ENCODE measurements at places on chromosomes 1 and 21.

- no peak for DNase-seq
Observed at GRCh38 chr1:94209425-94209824, 28.0 kb downstream of the ARHGAP29 start.

DNA sequence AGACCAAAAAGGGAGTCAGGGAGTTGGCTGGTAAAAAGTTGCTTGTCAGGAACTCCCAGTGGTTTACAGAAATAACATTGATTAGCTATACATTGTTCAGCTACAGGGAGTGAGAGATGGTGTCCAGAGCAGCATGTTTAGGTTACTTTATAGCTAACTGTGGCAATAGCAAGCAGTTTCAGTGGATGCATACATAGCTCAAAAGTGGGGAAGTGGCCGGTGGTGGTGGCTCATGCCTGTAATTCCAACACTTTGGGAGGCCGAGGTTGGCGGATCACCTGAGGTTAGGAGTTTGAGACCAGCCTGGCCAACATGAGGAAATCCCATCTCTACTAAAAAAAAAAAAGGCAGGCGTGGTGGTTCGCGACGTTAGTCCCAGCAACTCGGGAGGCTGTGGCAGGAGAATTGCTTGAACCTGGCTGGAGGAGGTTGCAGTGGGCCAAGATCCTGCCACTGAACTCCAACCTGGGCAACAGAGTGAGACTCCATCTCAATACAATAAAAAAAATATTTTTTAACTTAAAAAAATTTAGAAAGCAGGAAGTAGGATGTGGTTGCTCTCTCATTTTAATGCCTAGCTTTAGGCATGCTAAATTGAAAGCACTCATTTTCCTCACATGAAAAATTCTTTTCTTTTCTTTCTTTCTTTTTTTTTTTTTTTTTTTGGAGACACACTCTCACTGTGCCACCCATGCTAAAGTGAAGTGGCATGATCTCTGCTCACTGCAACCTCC, 109.7 kb downstream of the PPIAL4G start:
- DNase-seq: no peak

DNA sequence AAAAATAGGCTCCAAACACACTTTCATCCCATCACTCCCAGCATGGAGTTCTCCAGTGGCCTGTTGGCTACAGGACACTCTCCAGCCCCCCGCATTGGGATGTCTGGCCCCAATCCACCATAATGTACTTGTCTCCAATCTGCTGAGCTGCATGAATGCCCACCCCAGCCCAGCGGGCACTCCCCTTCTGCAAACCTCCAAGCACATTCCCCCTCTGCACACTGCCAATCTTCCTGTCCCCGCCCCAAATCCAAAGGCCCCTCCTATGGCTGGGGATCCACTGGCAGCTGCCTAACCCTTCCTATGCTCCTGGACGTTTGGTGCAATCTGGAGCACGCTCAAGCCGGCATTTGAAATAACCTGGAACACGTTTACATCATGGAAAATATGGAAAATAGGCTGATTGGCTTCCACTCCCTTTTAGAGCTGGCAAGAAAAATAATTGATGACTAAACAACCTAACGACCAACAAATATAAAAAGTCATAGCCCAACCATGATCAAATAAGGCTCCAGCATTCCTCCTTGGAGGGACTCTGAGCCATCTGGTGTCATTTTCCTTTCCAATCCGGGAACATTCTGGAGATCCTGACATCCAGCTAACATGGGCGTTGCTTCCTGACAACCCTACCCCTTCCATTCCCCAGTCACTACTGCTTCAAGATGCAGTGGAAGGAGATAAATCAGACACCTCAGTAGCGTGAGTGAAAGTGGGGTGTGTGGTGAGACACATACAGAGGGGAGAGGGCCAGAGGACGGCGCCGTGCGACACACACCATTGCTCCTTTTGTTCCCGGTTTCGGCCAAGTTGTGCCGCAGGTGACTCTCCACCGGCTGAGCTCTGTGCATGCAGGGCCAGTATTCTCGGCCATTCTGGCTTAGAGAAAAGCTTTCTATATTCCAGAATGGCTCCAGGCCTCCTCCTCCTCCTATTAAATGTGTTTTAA, 41.6 kb downstream of the PDE9A start:
- no peak for DNase-seq

- no peak for DNase-seq
Observed at GRCh38 chr1:50275566-50275965, 147.7 kb downstream of the DMRTA2 start.

DNA sequence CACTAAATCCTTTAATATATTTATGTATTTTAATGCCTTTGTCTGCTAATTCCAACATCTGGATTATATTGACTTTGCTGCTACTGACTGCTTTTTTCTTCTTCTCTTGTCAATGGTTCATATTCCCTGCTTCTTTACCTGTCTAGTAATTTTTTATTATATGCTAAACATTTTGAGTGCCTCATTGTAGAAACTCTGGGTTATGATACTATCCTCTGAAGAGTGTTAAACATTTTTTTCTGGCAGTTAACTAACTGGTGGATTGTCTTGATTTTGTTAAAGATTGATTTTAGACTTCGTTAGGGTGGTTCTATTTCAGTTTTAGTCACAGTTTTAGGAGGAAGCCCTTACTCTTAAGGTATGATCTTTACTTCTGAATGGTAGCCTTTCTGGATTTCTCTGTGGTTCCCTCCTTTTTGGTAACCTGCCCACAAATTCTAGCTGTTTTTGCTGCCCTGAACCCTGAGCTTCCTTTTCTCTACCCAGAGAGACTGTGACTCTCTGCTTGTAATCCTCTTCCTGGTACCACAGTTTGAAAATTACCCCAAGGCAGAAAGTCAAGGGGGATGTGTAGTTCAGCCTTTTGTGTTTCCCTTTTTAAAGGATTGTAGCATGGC, 81.9 kb downstream of the DHRS3 start:
- DNase-seq: no peak

- DNase-seq: no peak
Observed at GRCh38 chr1:23910553-23911246, 2.5 kb downstream of the CNR2 start.

DNA sequence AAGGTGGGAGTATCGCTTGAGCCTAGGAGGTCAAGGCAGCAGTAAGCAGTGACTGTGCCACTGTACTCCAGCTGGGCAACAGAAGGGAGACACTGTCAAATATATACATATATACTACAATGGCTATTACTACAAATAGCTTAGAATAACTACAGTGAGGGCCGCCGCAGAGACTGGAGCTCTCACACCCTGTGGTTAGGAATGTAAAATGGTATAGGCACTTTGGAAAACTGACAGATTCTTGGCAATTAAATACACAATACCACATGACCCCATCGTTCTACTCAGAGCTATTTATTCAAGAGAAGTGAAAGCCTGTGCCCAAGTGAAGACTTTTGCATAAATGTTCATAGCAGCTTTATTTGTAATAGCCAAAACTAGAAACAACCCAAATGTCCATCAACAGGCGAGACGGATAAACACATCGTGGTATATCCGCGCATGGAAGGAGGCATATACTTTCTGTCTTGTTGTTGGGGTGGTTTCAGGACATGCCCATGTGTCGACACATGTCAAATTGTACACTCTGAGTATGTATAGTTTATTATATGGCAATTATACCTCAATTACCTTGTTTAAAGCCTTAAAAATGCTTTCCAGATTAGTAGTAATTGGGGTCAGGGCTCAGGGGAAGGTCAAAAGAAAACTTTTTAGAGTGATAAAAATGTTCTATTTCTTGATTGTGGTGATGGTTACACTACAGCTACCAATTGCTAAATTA, 123.4 kb downstream of the RIPK4 start:
- no peak for DNase-seq

DNA sequence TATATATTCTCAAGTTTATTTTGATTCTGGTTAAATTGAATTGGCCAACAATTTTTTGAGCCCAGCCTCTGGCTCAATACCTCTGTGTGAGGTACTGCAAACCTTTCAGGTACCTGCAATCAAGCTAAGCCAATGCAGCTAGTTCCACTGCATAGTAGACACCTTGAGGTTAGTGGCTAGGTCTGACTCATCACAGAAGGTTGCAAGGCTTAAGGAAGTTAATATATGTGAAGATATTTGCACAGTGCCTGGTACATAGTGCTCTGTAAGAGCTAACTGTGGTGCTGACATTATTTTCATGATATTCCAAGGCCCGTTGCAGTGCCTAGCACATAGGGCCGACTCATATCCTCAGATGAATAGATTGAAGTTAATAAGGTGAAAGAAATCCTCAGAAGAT, 330.5 kb upstream of the KAZN start:
- DNase-seq: no peak

DNA sequence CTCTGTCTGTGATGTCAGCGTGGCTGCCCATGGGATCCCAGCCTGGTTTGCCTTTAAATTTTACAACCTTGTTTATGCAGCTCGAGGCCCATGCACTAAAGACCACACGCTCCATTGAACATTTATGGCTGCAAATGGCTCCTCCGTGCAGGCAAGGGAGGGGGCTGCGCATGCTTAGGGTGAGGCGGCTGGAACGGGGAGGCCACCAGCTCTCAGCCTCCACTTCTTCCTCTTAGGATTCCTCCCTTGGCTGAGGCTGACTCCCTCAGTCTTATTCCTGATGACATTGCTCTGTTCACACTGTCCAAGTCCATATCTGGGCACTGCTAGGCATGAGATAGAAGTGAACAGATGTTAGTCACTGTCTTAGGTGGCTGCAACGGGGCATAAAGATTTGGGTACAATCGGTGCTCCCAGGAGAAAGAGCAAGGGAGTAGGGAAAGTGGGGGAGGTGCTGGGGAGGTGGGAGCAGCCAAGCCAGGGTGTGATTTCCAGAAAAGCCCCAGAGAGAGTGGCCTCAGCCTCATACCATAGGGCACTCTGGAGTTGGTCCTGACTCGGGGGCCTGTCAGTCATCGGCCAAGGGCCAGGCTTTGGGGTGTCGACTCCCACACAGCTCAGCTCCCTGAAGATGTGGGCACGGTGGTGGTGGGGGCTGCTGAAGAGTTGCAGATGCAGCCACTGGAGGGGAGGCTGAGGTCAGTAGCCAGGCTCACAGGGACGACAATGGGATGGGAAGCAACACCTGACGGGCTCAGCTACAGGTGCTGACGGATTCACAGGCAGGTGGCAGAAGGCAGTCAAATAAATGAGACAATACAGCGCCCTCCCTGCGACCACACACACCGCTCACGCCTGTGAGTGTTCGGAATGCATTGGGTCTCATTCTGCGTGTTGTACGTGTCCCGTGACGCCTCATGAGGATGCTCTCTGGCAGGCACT, 37.3 kb upstream of the ACTL8 start:
- no peak for DNase-seq

DNA sequence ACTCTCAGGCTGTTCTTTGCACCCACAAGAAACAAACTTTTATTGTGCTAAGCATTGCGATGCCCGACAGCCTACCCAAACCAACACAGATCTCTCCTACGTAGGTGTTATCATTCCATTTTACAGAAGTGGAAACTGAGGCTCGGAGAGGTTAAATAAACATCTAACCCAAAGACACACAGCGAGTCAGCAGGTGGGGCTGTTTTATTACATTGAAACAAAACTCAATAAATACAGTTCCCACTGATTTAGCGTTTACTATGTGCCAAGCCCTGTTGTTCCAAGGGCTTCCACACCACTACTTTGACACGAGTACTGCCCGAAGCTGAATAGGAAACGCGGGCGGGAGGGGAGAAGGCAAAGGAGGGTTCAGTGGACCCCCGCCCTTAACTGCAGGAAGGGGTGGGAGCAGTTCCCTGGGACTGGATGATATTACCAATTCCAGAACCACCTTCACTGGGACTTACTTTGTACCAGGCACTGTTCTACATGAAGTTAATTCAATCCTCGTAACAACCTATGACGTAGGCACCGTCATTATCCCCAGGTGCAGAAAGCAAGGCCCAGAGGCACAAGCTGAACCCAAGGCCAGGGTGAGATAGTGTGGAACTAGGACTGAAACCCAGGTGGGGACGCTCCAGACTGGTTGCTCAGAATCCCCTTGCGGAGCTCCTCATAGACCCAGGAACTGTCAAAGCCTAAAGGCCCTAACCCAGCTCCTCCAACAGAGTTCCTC, 19.3 kb upstream of the ALDH4A1 start:
- DNase-seq: no peak

GRCh38 chr1:230759369-230760065, 12.3 kb downstream of the CAPN9 start:
- no peak for DNase-seq

GRCh38 chr1:187877220-187877619, 1048.5 kb downstream of the PLA2G4A start:
- DNase-seq: no peak

DNA sequence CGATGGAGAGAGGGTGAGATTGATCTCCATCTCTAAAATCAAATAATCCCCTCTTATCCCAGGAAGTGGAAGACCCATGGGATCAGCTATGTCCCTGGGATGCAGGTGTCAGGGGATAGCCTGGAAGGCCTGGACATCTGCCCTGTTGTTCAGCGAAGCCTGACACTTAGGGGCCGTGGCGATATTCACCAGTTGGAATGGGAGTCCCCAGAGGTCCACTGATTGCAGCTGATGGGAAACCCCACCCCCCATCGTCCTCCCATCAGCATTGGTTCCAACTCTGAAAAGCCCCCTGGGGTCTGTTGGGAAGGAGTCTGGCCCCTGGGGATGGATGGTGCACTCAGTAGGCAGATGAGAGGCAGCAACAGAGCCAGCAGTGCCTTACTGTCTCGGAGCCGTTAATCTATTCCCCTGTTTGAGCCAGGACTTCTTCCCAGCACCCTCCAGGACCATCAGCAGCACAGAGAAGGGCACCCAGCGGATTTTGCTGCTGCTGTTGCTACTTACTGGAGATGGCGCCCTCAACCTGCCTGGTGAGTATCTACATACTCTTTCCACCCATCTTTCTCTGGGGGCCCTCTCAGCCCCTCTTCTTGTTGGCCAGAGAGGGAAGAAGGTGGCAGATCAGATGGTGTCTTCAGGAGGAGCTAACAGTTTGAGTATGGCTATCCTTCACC, 13.4 kb downstream of the CATSPER4 start:
- no peak for DNase-seq

- DNase-seq: no peak
Observed at GRCh38 chr1:16237343-16237830, 404 bp upstream of the CPLANE2 start.

- no peak for DNase-seq
Observed at GRCh38 chr1:204367956-204368355, 8.2 kb upstream of the PLEKHA6 start.

DNA sequence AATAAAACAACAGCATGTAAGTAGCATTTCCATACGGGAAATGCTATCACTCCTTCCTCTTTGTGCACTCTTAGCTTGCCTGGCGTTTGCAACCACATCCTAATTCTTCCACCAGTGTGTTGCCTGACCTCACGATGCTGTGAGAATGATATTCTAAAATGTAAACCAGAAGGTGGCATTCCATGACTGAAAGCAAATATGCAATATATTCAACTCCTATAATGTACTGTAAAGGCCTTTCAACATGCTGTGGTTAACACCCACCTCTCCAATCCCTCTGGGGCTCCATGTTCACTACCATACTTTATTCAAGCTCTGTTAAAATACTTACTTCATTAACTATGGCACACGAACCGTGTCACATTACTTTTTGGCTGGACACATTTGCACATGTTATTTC, 420.6 kb upstream of the DEPDC1 start:
- DNase-seq: no peak
